Stimulated activated CD4-positive, alpha-beta T cell treated with anti-CD3 and anti-CD28 coated beads, Interleukin-1b, Interleukin-23, amount 100 ng/mL, for 24 hours (primary cell): ENCODE measurements at places on chromosomes 5 and 9.

DNA sequence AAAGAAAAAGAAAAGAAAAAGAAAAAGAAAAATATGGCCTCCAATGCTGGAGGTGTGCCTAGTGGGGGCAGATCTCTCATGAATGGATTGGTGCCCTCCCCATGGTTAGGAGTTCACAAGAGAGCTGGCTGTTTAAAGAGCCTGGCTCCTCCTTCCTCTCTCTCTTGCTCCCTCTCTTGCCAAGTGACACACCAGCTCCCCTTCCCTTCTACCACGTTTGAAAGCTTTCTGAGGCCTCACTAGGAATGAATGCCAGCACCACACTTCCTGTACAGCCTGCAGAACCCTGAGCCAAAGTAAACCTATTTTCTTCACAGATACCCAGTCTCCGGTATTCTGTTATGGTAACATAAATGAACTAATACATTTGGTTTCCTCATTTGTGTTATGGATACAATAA, 14.4 kb upstream of the GALNT10 start:
- DNase-seq: no peak

DNA sequence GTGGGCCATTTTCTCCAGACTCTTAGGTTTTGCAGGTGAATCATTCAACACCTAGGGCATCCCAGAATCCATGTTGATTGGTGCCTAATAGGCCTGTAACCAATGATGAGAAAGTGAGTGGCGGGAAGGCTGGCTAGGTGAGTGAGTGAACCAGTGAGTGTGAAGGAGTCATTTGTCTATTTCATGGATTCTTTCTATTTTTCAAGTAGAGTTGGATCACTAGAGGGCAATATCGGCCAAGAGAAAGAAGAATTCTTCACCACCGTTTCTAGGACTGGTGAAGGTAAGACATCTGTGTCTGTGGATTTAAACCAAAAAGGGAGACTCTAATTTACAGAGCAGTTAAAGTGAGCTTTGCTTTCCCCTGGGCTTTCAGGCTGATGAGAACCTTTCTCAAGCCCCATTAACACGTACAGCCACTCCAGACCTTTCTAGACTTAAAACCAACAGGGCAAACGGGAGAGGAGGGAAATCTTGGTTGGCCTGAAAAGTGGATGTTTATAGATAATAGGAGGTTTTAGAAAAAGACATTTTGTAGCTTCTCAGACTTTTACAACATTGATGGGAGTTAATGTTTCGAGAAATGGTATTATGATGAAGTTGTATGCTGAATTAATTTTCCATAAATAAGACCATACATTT, 114.3 kb upstream of the IL12B start:
- no peak for DNase-seq

- DNase-seq: no peak
These were observed 38.7 kb upstream of the PTGS1 start for GRCh38 chr9:122332083-122332482.

DNA sequence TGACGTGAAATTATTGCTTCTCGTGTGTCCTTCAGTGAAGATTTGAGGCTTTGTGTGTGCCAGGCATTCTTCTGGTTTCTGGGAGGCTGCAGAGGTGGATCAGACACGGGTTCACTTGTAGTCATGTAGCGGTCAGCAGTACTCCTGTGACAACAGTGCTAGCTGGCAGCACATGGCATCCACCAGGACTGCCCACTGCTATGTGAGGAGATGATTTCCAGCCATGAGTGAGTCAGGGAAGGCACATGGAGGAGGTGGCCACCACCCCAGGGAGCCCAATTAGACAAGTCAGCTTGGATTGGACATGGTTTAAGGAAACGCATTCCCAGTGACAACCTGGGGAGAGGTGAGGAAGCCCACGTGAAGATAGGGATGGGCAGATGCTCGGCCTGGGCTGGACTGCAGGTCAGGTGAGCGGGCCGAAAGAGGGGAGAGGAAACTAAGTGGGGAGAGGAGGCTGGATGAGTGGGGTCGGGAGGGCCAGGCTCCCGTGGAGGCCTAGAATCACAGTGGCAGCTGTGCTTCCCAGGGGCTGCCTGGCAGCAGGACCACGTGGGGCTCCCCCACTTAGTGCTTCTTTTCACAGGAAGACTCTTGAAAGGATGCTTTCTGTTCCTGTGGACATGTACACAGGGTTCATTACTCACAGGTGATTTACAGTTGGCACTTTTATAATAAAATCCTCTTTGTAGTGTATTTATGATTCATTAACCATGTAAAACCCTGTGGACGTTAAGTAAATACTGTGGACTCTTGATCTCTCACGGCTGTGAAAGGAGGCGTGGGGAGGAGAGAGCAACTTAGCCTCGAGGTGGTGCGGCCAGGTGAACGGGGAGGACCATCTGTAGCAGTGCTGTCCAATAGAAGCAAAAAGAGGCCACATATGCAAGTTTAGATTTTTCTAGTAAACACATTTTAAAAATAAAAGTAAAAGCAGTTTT, 80.0 kb upstream of the OTULINL start:
- DNase-seq: no peak

- no peak for DNase-seq
These were observed 20.8 kb downstream of the ANKRD55 start for GRCh38 chr5:56212130-56212879.

DNA sequence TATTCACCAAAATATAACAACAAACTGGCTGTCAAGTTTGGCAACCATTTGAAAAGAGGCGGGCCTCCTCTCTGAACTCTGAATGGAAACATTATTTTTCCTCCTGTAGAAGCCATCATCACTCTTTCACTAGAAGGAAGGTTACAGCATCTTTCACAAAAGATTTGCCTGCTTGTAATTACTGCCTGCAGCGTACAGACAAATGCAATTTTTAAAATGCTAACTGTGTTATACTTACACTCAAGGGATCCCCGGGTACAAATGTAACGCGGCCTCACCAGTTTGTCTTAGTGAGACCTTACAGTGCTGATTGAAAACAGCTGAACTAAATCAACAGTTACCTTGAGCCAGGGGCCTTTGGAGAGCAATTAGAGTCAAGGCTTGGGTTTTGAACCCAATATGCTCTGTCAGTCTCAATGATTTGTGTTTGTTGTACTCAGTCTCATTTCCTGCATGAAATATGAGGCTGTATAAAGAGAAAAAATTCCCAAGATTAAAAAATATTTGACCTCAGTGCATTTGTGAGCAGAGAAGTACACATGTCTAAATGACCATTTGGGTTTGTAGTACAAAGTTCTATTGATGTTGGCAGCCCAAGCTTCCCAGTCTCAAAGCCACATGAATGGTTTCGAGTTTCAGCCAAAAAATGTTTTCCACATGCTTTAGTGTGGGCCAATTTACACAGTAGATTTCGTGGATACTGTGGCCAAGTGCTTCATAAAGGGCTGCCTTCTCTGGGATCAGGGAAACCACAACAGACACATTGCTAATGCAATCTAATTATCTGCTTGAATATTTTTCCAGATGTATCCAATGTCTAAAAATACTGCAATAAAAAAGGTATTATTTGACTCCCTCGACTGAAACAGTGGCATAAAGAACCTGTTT, 500.0 kb downstream of the SPATA31D1 start:
- no peak for DNase-seq

DNA sequence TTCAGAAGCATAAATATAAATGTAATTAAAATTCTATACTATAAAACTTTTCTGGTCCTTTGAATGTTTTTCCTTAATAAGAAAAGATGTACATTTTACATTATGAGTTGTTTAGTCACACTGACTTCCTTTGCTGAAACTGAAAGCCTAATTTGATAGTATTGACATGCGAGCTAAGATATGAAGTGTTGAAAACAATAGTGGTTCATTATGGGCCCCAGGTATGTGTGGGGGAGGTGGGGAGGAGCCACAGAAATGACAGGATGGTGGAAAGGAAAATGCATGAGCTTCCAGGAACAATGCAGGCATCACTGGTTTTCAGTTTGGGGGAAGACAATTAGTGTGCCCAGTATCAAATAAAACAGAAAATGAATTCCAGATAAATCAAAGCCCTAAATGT, 35.4 kb upstream of the RLN1 start:
- DNase-seq: peak; percentile 24

GRCh38 chr5:175195698-175196656, 248.0 kb downstream of the DRD1 start:
- DNase-seq: no peak

DNA sequence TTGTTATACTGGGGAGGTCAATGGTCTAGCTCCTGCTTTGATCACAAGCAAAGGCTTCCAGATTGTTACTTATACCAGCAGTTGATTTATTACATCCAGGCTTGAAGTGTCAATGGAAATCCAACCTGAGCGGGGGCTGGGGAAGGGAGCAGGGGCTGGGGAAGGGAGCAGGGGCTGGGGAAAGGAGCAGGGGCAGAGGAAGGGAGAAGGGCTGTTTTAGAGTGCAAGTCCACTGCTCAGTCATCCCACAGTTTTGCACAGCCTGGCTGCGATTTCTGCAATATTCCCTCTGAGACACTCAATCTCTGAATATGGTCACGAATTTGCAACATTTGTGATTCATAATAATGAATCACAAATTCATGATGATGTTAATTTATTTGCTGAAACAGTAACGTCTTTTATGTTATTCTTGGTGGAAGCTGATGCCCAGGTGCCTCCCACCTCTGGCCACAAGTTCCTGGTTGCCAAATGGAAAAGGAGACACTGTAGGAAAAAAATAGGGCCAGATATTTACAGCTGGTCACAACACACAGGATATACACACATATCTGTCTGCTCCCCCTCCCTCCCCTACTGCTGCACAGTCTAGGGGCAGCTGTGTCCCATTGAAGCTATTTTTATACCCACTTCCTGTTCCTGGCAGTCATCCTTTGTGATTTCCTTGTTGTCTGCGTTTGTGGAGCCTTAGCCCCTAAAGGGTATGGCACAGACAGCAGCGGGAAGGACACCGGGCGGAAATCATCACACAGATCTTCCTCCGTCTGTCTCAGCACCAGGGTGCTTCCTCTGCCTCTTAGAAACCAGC, 325.1 kb downstream of the GADD45G start:
- DNase-seq: no peak

GRCh38 chr9:108854094-108854493, 1.7 kb downstream of the ACTL7B start:
- DNase-seq: no peak

DNA sequence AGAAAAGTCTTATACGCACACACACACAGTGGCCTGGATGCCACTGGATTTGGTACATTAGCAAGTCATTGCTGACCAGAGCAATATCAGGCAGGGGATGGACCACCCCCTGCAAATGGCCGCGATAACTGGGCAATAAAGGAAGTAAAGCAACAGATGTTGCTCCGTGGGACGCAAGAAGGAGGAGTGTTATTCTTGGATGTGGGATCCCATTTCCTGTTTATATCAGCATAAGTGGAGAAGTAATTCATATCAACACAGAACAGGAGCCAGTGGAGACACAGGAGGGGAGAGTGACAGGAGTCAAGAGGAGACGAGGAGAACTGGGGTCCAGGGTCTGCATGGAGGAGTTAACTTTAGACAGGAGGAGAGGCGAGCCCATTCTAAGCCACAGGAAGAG, 18.4 kb downstream of the RUFY1 start:
- DNase-seq: no peak

DNA sequence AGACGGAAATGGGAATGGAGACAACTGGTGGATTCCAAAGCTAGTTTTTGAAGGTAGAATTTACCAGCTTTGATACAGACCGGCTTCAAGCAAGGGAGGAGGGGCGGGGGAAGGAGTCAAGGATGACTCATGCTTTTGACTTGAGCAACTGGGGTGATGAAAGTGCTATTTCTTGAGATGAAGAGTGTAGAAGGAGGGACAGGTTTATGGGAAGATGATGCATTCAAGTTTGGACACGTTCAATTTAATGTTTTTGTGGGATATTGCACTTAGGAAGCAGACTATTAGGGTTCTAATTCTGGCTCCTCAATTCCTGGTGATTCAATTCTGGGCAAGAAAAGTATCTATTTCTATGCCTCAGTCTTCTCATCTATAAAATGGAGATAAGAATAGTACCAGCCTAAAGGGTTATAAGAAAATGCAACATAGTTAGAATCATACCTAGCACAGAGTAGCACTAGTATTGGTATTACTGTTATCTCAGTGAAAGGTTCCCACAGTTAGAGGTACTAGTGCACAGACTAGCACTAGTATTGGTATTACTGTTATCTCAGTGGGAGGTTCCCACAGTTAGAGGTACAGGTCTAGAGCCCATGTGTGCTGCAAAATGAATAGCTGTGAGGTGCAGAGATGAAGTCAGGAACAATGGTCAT, 4.6 kb downstream of the NIPAL4 start:
- peak; percentile 62 for DNase-seq

DNA sequence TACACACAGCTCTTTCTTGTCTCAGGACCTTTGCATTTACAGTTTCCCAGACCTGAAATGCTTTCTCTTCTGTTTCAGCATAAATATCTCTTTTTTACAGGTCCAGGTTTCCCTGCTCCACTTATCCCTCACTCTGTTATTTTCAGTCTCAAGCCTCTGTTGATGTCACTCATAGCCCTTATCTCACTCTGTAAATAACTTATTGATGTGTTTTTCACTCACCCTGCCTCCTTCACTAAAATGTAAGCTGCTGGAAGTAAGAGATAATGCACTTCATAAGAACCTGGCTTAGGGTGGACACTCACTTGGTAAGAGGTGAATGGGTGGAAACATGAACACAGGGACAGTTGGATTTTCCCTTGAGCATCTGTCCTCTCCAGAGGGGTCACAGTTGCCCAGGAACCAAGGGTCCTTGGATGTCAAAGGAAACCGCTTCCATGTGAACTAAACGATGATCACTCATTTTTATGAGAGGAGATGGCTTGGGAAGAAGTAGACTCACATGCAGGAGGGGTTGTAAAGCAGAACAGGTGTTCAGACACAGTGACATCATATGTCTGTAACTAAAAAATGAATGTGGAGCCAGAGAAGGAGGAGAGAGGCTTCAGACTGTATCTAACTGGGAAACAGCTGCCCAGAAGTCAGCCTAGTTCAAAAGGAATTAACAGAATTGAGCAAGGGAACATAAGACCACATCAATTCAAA, 5.5 kb upstream of the HTR4 start:
- no peak for DNase-seq

- DNase-seq: no peak
These were observed 34.0 kb upstream of the ZSWIM6 start for GRCh38 chr5:61298066-61298465.

GRCh38 chr5:74075501-74076484, 449.8 kb downstream of the ARHGEF28 start:
- DNase-seq: no peak

DNA sequence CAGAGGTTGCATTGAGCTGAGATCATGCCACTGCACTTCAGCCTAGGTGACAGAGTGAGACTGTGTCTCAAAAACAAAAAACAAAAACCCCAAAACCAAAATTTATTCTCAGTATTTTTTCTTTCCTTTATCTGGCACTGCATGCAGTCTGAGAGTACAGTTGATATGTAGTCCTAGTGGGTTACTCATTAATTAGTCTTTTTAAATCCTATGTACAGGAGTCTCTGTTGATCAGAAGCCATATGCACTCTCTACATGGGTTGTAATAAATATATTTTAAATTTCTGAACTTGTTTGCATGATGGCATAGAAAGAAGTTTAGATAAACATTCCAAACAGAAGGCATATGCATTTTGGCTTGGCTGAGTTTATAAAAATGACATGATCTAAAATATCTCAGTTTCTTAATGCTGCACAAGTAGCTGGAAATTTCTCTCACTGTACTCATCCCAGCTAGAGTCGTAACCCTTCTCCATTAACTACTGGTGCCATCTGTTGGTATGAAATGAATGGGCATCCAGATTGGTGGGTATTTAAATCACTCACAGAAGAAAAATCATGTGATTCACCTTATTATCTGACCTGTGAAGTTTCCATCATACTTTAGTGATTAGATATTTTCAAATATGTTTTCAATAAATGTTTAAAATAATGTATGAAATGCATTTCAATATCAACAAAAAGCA, 284.8 kb downstream of the CTNND2 start:
- no peak for DNase-seq
